ENCODE measurements at places on chromosomes 13 and 19.
A peak's percentile ranks its signal among the peaks of the same experiment; 100 is the strongest.

DNA sequence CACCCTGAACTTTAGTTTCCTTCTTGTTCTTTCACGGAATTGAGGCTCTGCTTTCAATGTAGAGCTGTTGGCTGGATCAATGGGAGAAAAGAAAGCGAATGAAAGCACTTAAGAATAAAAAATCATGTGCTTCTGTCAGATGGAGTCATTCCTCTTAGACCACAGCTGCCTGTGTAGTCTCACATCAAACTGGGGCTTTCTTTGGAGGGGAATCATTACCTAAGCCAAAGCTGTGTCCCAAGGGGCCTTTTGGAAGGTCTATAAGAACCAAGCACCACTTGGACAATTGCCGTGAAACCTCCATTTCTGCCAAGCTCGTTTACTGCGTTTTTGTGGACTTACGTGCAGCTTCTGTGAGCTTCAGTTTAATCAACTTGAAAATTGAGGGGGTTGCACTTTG, 44.2 kb upstream of the RNF113B start:
- no peak for DNase-seq

DNA sequence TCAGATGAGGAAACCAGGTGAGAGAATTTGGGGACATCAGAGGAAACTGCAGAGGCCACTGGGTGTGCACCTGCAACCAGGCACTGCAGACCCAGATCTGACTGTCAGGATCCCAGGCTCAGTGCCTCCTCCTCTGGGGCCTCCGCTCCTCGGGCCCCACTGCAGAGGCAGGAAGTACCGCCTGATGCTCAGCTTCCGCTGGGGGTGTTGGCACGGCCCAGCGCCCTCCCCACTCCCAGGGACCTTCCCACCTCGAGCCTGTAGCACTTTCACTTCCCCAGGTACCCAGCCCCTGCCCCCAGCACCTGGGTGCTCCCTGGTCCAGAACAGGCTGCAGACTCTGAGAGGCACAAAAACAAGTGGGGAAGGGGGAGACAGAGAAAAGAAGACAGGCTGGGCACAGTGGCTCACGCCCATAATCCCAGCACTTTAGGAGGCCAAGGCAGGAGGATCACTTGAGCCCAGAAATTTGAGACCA, 1.4 kb upstream of the CD37 start:
- no peak for DNase-seq

DNA sequence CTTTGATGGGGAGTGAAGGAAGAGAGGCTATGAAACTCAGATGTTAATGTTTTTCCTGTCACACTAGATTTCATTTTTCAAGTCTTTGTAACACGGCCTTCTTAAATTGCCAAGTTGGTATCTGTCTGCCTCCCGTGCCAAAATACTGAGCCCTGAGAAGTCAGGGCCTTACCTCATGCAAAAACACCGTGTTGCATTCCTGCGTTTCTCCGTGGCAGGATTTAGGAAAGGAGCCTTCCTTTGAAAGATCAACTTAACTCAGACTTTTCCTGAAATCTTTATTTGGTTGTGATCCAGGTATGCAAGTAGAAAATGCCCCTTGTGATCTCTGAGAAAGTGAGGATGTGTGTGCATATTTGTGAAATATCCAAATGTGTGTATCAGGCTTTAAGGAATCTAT, 1291.0 kb upstream of the SLC10A2 start:
- DNase-seq, result no peak

GRCh38 chr19:54526972-54527371, 24.3 kb downstream of the LAIR2 start:
- DNase-seq, result no peak

DNA sequence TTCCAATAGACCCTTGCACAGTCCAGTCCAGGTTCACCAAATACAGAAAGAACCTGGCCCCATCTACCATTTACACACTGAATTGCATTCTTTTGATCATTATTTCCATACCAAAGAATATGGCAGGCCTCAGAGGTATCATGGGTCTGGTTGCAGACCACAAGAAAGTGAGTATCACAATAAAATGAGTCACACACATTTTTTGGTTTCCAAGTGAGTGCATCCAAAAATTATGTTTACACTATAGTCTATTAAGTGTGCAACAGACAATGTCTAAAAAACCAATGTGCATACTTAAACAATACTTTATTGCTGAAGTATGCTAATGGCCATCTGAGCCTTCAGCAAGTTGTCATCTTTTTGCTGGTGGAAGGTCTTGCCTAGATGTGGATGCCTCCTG, 105.3 kb downstream of the SPACA7 start:
- no peak for DNase-seq

GRCh38 chr13:72205773-72206172, 338.8 kb upstream of the DACH1 start:
- DNase-seq, result no peak

DNA sequence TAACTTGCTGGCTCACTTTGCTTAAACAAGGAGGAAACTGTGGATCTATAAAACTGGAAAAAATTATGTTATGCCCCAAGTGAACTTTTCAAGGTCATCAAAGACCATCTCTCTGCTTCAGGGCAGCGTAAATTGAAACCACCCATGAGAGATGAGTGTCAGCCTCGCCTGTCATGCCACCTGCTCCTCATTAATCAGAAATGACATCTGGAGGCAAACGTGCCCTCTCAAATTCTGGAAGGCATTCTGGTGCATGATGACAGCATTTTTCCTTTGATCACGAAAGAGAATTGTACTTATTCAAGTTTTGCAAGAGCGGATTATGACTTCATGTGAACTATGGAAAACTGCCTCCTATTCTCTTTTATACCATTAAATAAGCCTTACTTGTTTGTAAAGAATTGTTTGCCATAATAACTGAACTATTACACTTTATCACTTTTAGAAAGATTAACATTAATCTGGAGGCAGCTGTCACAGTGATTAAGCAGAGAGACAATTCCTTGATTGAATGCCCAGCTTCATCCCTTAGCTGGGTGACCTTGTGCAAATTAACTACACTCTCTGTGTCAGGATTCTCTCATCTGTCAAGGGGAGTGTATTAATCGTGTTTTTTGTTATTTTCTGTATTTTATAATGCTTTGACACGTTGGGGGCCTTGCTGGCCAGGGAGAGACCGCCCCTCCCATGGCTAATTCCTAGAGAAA, 17.0 kb upstream of the SACS start:
- peak; percentile 4 for DNase-seq

DNA sequence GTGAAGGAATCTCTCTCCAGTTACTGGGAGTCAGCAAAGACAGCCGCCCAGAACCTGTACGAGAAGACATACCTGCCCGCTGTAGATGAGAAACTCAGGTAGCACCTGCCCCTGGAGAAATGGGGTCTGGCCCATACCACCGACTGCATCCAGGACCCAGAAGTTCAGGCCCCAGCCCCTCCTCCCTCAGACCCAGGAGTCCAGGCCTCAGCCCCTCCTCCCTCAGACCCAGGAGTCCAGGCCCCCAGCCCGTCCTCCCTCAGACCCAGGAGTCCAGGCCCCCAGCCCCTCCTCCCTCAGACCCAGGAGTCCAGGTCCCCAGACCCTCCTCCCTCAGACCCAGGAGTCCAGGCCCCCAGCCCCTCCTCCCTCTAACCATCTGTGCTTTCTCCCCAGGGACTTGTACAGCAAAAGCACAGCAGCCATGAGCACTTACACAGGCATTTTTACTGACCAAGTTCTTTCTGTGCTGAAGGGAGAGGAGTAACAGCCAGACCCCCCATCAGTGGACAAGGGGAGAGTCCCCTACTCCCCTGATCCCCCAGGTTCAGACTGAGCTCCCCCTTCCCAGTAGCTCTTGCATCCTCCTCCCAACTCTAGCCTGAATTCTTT, 3.0 kb downstream of the APOC2 start:
- no peak for DNase-seq

DNA sequence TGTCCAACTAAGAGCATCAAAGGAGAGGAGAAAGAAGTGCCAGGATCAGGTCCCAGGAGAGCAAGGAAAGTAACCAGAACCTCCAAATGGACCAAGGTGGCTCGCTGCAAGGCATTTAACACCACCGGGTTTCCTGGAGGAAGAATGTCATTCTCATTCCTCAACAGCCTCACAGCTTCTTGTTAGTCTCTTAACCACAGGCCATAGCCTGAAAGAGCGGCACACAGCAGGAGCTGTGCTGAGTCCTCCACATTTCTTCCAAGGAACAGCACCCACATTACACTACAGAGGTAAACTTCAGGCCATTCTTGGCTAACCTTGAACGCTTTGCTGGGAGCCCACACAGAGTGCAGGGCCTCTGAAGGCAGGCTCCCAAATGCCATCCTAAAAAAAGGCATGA, 23.6 kb downstream of the DOCK9 start:
- no peak for DNase-seq

GRCh38 chr13:75425216-75426009, 56.6 kb downstream of the TBC1D4 start:
- no peak for DNase-seq

DNA sequence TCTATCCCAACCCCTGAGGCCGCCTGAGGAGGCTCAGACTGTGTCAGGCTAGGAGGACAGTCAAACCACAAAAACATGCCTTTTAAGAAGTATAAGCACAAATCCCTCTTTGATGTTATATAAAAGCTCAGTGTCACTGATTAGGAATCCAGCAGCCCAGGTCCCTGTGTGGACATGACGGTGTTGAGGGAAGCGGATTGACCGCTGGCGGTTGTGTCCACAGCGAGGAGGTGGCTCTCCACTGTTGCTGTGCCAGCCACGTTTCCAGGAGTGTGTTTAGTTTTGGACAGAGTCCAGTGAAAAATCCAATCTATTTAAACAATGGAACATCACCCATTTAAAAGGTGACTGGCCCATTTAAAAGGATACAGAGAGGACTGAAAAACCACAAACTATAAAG, 7.5 kb upstream of the GJA3 start:
- no peak for DNase-seq

DNA sequence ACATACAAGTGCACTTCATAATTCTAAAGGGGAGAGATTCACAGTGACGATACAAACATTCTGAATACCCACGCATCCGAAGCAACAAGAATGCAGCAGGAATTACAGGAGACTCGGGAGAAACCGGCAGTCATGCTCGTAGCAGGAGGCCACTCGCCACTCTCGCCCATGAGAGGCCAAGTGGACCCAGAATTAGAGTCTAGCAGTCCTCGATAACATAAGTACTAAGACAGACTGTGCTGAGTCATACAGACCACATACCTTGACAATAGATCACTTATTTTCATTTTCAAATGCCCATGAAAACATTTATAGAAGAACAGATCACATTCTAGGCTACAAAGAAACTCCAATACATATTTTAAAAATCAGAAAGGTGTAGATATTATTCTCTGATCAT, 299.1 kb upstream of the TSHZ3 start:
- no peak for DNase-seq
